ENCODE measurements at places on chromosomes 12 and 14.

- DNase-seq = no peak
Observed at GRCh38 chr14:104878582-104878981, 13.5 kb downstream of the CEP170B start.

- DNase-seq = no peak
Observed at GRCh38 chr14:53894456-53894855, 62.2 kb downstream of the BMP4 start.

GRCh38 chr14:105060751-105061427 is 4.3 kb downstream of the GPR132 start:
- DNase-seq = no peak

GRCh38 chr14:45284802-45285201 is 31.8 kb upstream of the MIS18BP1 start:
- no peak for DNase-seq

DNA sequence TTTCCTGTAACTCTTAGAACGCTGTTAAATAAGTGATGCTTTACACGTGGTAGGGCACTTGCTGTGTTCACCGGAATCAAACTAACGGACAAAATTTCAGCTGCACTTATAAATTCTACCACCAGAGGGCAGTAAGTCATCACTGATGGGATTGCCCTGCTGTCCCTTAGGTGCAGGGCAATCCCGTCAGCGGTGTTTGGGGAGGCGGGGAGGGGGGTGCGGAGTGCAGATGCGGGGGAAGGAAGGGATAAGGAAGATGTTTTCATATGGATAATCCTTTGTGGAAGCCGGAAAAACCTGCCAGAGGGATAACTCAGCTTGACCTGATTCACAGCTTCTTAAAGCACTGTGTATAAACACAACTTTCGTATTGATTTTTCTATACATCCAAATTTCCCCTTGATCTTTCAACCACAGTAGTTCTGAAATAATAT is 21.7 kb upstream of the SLC10A1 start:
- DNase-seq = peak; percentile 18

- no peak for DNase-seq
Observed at GRCh38 chr12:84172823-84173424, 739.7 kb downstream of the SLC6A15 start.

- no peak for DNase-seq
Observed at GRCh38 chr14:69635981-69636639, 24.7 kb downstream of the SUSD6 start.

GRCh38 chr12:108797677-108798076 is 59.7 kb downstream of the SSH1 start:
- DNase-seq = no peak

DNA sequence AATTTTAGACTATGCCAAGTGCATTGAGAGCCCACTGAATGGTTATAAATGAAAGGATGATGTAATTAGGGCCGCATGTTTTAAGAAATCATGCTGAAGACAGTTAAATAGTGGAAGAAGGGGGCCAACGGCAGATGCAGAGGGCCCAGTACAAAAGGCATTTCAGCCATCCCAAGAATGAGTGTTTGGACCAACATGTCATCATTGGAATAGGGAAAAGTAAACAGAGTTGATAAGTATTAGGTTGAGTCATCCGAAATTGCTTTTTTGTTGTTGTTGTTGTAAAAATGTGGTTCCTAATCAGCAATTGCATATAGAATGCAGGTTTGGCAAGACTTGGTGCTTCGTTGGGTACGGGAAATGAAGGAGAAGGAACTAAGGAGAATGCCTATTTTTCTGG is 29.5 kb downstream of the BMP4 start:
- no peak for DNase-seq

DNA sequence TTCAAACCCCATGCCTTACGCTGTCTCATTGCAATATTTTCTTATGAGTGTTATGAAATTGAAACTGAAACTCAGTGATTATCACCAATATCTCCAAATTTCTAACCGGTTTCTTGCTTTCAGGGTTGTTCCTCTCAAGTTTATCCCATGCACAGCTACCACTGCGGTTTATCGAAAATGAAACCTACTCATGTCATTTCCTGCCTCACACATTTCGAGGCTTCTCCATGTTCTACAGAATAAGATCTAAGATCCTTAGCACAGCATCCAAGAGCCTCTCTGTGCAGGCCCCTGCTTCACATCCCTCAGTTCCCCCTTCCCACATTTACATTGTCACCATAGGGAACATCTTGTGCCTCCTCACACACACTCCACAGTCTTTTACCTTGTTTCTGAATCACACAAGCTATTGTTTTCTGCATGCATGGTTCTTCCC is 45.5 kb upstream of the FAR2 start:
- DNase-seq = peak; percentile 16

DNA sequence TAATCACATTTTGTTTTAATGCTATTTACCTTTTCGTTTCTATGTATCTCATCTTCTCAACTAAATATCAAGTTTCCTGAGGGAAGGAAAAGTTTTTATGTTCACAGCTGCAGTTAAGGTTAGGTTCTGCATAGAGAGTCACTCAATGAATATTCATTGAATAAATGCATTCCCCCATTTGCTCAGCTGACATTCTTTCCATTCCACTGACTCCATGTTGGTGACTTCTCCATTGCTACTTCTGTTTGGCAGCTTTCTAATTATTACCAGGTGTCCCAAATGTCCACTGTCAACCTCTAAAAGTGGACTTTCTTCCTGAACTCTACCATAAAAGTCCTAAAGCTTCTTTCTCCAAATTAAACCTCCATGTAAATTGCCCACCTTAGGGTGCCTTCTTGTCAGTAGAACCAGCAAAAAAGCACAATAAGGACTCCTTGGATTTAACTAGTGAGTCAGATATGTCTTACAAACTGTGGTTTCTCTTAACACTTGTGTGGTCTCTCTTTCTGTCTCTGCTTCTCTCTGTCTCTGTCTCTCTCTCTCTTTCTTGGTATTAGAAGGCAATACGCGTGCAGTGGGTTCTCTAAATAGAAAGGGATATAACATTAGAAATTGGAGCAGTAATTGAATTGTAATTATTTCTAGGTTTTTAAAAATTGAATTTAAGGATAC is 85.9 kb downstream of the TMEM117 start:
- no peak for DNase-seq

DNA sequence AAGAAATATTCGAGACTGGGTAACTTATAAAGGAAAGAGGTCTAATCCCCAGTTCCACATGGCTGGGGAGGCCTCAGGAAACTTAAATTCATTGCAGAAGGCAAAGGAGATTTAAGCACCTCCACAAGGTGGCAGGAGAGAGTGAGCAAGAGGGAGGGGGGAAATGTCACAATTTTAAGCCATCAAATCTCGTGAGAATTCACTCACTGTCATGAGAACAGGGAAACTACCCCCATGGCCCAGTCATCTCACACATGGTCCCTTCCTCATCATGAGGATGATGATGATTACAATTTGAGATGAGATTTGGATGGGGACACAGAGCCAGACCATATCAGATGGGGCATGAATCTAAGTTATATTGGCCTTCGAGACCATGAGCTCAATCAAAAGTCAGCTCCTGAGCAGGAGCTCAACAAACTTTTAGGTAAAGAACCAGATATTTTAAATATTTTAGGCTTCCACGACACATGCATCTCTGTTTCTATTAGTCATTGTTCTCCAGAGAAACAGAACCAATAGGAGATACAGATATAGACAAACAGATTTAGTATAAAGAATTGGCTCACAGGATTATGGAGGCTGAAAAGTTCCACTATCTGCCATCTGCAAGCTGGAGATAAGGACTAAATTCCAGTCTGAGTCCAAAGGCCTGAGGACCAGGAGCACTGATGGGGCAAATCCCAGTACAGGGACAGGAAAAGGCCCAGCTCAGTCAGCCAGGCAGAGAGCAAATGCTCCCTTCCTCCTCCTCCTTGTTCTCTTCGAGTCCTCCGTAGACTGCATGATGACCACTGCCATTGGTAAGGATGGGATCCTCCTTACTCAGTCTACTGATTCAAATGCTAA is 24.9 kb downstream of the DGLUCY start:
- no peak for DNase-seq

Measured in CD8-positive, alpha-beta memory T cell (primary cell).